AG08395 (cell line): ENCODE measurements at places on chromosomes 5 and 9.

DNA sequence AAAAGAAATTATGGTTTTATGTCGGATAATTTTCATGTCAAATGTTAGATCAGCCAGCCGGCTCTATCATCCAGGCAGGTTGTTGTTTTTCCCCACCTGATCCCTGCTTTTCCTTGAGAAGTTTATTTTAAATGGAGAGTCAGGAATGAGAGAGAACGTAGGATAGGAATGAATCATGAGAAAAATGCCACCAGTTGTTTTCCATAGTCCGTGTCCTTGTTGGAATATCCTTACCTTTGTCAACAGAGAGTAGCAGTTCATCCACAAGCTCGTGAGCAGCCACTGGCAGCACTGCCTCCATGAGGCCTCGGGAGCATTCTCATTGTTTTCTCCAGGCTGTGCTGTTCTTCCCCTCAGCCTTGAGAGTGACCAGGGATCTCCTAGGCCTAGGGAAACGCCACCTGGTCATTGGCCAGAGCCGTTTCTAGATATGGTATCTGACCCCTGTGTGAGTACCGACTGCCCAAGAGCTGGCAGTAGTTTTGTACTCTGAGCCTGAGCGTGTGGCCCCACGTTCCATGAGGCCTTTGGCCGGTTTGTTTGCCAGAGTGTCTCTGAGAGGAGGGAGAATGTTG, 293.3 kb downstream of the FANCC start:
- no peak for DNase-seq

DNA sequence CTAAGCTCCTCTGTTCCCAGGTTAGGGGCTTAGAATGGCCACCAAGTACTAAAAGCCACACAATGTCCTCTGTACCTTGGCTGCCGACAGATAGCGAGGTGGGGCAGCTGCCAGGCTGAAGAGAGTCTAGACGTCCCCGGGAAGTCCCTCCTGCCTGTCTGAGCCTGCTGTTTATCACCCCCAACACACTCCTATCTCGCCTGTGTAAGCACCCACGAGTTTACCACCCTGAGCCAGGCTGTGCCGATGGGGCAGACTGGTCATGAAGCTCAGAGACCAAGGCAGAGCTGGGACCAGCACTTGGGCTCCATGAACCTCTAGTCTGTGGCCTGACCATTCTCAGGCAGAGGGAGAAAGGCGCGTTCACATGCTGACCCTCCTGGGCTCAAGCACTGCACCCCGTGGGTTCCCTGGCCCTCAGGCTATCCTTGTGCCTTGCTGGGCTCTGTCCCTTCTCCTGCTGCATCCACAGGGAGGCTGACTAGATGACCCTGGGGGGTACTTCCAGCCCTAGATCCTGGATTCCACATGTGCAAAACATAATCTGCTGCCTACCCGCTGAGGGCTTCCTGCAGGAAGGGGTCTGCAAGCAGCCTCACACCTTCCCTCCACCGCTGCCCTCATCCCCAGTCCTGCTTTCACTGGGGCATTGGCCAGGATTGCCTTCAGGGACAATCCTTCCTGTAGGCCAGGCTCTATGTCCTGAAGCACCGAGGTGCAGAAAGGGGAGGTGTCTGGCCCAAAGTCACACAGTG, 18.6 kb upstream of the SLC25A51 start:
- no peak for DNase-seq

DNA sequence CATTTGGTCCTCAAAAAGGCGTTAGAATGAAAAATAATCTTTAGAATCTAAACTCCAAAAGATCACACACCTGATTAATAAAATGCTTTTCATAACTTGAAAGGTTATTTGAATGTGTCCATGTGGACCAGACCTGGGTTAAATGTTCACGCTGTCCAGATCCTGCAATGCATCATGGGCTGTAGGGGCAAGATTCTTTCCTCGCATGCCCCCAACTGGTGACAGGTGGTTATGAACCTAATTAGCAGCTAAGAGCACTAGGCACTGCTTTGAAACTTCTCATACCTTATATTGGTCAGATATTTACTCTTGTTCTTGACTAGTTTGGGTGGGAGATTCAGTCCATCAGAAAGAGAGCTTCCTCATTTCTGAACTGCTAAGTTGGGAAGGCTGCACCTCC, 19.3 kb upstream of the PIP5K1B start:
- DNase-seq: no peak

DNA sequence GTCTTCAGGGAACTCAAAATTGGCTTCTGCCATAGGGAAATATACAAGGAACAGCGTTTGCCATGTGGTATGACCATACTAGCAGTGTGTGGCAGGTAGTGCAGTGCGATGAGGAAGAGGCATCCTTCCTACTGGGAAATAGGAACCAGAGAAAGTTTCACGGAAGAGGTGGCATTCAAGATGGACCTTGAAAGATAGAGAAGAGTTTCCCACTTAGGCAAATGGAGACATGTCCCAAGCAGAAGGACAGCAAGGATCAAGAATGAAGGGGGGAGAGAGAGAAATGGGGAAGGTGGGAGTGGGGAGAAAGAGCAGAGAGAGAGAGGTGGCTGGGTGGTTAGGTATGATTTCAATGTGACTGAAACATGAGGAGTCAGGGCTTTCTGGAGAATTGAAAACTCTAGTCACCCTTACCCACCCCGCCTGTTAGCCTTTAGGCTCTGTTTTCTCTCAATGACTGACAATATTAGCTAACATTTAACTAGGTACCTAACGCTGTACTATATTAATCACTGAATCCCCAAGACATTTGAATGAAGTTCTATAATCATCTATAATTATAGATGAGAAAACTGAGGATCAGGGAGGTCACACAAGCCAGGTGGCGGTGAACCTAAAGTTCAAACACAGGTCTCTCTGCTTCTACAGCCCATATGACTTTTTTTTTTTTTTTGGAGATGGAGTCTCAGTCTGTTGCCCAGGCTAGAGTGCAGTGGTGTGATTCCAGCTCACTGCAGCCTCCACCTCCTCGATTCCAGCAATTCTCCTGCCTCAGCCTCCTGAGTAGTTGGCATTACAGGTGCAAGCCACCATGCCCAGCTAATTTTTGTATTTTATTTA, 171.3 kb downstream of the NR3C1 start:
- no peak for DNase-seq

GRCh38 chr5:139283252-139284166, 10.0 kb upstream of the MATR3 start:
- no peak for DNase-seq

- no peak for DNase-seq
Observed at GRCh38 chr5:172579403-172579990, 61.6 kb upstream of the NEURL1B start.

DNA sequence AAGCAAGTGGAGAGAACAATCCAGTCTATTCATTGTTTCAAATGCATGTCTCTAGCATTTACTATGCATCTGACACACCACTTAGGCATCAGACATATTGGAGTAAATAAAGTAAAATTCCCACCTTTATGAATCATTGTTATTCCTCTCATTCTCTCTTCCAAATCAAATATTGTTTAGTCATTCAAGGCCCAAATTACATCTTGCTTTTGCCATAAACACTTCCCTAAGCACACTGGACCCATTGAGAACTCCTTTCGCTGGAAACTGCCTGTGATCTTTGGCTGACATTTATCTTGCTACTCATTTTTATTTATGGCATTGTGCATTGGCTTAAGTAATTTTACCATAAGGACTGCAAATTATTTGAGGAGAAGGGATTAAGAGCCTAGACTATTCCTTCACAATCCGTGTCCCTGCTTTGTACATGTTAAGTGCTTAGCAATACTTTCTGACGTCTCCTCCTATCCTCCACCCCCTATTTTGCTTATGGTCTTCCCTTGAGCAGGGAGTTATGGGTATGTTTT, 7.4 kb downstream of the C5orf46 start:
- no peak for DNase-seq

DNA sequence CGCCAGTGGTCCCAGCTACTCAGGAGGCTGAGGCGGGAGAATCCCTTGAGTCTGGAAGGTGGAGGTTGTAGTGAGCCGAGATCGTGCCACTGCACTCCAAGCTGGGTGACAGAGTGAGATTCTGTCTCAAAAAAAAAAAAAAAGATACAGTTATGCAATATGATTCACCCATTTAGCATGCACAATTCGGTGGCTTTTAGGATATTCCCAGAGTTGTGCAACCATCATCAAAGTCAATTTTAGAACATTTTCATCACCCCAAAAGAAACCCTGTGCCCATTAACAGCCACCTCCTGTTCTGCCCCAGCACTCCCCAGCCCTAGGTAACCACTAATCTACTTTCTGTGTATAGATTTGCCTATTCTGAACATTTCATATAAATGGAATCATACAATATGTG, 4.3 kb upstream of the DHFR start:
- DNase-seq: peak; percentile 45

- DNase-seq: peak; percentile 51
Observed at GRCh38 chr5:61304590-61305381, 27.3 kb upstream of the ZSWIM6 start.

DNA sequence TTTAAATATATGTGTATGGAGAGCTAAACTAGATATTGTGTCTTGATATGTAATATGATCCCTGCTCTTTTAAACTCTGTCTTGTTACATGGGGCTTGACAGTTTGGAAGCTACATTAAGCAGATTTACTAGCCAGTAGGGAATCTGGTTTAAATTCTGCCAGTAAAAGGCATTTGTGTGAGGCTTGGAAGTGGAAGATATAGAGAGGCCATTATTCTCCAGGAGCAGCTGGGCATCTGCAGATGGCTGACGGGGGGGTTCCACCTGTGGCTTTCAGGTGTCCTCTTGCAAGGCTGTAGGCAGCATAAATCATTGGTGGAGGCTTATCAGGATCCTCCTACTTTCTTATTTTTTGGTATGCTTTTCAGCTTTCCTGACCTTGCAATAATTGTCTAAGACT, 179.1 kb upstream of the FBXL7 start:
- DNase-seq: no peak

DNA sequence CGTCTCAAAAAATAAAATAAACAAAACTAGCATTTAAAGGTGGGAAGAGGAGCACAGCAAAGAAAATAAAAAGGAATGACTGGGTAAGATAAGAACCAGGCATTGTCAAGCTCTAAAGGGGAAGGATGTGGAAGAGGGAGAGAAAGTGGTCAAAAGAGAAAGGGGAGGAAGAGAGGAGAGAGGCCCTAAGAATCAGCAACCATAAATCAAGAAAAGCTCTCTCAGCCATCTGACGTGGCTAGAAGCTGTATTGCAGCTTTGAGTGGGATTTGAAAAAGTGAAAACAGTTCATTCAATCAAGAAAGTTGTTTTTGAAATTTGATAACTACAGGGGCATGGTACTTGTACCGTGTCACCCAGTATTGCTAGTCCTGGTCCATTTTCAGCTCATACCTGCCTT, 45.4 kb upstream of the F2R start:
- no peak for DNase-seq

DNA sequence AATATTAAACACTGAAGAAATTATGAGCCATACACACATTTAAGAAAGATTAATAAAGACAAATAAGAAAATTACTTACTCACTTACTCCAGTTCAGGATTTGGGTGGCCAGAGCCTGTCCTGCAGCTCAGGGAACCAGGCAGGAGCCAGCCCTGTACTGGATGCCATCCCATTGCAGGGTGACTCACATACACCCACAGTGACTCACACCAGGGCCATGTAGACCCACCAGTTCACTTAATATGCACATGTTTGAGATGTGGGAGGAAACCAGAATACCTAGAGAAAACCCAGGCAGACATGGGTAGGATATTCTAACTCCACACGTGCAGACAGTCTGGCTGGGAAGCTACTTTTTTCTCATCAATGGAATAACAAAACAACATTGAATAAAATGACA, 49.6 kb upstream of the ADRB2 start:
- DNase-seq: peak; percentile 96

- DNase-seq: no peak
Observed at GRCh38 chr5:88377705-88378656, 109.3 kb upstream of the TMEM161B start.

DNA sequence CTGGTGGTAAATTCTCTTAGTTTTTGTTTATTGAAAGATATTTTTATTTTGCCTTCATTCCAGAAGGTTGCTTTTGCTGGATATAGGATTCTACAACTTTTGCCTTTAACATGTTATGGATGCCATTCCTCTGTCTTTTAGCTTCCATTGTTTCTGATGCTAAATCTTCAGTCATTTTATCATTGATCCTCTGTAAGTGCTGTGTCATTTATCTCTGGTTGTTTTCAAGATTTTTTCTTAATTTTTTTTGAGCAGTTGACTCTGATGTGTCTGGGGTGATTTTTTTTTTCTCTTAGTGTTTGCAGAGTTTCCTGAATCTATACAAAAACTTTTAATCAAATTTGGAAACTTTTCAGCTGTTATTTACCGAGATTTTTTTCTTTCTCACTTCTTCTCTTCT, 6.4 kb downstream of the CARD6 start:
- DNase-seq: no peak

- DNase-seq: no peak
Observed at GRCh38 chr5:149794041-149794440, 63.9 kb downstream of the PPARGC1B start.

DNA sequence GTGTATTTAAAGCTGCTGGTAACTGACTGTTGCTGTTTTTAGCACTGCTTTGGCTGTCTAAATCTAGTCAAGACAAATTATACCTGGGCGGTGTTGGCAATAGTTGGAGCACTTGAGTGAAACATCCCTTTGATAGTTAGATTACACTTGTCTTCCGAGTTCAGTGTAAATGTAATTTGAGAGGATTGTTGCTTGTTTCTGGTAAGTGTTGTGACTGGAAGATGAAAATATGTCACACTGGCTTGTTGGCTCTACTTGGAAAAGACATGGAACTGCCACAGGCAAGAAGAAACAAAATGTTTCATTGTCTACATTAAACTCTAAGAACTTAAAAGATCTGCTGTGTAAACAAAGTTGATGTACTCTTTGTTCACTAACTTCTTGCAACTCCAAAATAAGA, 49.2 kb upstream of the PTPRD start:
- DNase-seq: no peak

- DNase-seq: no peak
Observed at GRCh38 chr5:131983244-131983771, 28.1 kb downstream of the ACSL6 start.

DNA sequence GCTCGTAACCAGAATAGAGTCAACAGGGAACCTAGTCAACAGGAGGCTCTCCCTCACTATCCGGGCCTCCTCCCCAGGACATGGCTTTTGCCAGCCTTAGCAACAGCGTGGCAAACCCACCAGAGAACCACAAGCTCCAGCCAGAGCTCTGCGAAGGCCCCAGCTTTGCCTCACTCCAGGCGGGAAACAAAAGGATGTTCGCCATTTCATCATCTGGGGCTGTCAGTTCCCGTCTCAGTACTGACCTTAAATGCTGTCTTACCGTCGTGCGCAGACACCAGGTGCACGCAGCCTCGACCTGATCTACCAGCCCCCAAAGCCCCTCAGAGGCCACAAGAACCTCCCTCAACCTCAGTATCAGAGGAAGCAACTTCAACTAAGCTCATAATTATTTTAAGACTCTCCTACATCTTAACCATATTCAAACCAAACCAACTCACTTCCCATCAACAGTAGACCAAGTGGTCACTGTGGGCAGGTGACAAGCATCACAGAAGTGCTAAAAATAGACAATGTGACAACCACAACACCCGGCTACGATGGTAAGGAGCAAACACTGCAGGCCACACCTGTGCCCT, 71.4 kb downstream of the SEMA4D start:
- no peak for DNase-seq

DNA sequence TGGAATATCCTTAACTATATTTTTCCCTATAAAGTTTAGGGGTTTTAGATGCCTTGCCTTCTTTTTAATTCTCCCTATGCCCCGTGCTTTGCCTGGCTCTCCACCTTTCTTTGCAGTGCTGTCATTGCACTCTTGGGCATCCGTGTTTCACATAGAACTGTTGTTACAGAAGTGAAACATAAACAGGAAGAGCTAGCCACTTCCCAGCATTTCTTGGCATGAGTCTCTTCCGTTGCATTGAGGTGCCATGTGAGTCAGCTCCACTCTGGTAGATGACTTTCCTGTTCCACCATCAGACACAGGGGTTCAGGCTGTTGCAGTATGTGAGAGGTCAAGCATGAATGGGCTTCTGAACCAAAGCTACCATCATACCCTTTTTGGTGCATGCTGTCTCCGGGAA, 73.4 kb downstream of the ANGPTL2 start:
- DNase-seq: peak; percentile 84
